ENCODE measurements at places on chromosomes 5 and 9.

DNA sequence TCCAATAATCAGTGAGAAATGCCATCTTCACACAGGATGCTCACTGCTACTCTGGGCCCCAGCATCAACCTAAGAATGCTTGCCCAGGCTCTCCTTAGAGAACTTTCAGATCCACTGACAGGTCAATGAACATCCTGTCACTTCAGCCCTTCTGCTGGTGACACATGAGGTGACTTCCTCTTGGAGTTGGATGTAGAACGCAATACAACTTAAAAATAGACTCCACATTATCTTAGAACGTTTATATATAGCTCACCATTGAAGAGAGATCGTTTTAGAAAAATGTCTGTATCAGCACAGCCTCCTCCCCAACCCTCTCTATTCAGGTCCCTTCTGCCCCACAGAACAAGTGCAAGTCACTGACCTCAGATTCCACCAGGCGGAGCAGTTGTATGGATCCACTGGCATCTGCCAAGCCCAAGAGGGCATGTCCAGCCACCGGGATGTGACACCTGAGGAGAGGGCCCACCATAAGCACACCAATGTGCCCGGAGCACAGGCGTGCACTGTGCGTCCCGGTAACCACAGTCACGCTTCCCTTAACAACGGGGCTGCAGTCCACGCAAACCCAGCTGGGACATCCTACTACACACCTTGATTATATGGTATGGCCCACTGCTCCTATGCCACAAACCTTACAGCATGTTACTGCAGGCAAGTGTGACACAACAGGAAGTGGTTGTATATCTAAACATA is 2.9 kb downstream of the DPH7 start:
- no peak for DNase-seq

GRCh38 chr5:94872526-94872925 is 254.1 kb downstream of the SLF1 start:
- DNase-seq: no peak

DNA sequence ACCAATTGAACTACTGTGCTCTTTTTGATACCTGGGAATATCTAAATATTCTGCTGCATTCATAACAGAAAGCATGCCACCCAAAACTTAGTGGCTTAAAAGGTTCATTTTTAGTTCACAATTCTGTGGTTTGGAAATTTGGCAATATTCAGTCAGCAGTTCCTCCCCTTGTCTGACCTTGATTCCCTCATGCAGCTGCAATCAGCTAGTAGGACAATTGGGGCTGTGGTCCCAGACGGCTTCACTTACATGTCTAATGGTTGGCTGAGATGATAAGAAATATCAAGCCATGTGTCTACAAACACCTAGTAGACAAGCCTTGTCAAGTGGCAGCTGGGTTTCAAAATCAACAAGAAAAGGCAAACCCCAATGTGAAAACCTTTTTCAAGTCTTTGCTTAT is 51.3 kb downstream of the ANXA1 start:
- no peak for DNase-seq

DNA sequence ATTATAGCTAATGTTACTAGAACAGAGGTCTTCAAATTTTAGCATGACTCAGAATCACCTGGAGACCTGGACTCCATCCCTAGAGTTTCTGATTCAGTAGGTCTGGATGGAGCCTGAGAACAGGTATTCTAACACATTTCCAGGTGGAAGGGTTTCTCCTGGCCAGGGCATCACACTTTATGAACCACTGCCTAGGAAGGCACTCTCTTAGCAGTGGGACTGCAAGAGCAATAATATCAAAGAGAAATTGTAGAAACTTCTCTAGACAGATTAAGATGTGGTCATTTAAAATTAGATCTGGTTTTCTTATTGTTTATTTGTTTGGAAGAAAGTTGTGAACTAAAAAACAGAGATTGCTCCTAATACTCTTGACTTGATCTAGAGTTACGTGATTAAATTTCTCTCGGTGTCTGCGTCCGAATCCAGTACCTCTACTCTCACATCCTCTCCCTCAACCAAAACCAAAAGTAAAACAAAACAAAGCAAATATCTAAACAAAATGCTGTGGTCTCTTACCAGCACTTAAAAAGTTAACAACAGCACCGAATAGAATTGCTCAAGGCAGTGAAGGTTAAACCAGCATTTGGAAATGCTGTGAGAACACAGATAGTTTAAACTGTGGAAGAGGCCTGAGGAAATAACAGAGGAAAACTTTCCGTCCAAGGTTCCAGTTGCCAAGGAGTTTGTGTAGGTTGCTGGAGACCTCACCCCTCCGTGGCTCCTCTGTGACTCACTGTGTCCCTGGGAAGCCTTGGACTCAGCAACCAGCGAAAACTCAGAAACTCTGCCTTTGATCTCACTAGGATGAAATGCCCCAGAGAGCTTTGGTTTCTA is 193.4 kb downstream of the ARRDC3 start:
- DNase-seq: no peak

GRCh38 chr9:88789785-88790184 is 201.5 kb upstream of the S1PR3 start:
- no peak for DNase-seq

DNA sequence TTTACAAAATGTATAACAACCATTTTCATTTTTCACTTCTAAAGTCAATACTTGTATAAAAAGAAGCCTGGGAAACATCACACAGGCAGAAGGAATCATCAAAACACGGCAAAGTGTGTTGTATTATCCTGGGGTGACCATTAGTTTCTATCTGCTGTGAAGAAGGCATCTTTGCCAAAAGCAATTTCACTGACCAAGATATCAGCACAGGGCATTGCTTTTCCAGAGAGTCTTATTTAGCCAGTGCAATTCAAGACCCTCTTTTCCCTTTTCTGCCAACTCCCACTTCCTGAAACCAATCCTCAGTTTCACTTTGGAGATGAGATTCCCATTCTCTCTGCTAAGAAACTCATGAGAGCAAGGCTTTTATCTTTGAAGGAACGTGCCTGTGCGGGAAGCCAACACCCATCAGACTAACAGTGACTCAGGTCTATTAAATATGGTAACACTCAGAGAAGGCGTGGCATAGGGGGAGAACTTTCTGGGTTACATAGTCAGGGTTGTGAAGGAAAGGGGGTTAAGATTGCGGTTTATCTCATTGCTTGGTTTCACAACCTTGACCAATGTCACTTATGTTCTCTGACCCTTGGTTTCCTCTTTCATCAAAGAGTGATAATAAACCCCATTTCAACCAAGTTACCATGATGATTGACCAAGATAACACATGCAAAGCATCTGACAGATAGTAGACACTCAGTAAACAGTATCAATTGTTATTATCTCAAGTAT is 666.9 kb upstream of the KLF4 start:
- DNase-seq: no peak

- DNase-seq: no peak
These were observed 19.6 kb downstream of the RFX3 start for GRCh38 chr9:3506164-3506563.

DNA sequence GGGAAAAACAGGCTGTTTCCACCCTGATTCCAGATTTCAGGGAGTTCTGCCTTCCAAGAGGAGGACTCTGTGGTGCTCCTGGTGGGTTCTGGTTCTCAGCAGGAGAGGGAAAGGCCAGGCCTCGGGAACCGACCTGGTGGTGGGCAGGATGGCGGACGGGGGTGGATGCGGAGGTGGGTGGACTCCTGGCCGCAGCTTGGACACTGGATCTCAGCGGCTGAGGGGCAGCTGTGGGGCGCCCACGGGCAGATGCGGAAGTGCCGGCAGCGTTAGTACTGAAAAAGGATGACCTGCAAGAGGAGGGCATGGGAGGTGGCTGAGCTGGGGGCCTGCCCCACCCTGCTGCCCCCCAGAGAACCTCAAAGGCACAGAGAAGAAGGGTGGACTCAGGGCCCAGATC is 24.3 kb downstream of the LHX6 start:
- DNase-seq: no peak

DNA sequence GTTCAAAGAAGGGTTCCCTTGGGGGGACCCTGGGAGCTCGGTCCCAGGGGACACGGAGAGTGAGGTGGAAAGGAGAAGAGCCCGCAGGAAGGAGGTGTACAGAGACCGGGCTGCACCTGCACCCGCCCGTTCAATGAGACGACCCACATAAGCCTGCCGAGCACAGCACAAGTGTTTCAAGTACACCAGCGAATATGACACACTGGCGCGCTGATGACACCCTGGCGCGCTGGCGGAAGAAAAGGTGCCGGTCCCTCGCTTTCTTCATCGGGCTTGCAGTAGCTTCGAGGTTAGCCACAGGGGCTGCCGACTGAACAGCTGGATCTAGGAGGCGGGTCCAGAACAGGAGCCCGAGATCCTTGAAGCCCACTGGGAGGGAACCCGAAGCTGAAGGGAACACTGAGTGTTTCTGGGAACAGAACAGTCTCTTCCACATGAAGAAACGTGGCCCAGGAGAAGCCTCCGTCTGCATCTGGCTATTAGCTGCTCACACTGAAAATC is 1.4 kb downstream of the TBC1D9B start:
- no peak for DNase-seq

DNA sequence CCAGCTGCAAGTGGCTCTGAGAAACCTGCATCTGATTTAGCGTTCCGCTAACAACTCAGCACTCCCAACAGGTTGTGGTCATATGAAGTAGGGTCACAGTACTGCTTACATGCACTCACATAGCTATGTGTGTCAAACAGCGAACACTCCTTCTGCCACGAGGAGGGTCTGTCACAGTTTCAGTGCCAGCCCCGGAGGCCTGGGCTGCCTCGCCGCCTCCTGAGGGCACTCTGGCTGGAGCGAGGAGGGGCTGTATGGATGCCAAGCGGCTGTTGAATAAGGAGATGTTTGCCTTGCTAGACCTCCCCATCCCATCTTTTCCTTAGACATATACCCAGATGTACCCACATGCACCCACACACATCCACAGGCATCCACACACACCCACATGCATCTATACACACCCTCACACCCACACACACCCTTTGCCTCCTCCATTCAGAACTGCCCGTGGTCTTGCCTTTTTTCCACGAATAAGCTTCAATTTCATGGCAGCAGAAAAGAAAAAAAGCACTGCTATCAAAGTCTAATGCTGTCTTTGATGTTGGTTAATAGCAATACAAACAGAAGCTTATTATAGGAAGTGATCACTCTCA is 95.7 kb downstream of the HSD17B3 start:
- DNase-seq: no peak

DNA sequence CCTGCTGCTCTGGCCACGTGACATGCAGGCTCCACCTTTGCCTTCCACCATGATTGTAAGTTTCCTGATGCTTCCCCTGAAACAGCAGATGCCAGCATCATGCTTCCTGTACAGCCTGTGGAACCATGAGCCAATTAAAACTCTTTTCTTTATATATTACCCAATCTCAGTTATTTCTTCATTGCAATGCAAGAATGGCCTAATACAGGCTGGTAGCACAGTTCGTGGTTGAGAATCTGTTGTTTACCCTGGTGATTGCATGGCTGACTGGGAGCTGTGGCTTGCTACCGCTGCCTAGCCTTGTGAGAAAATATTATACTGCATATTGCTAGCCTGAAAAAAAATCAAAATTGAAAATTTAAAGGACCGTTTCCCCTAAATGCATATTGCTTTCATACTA is 44.8 kb upstream of the PTPN3 start:
- DNase-seq: no peak

DNA sequence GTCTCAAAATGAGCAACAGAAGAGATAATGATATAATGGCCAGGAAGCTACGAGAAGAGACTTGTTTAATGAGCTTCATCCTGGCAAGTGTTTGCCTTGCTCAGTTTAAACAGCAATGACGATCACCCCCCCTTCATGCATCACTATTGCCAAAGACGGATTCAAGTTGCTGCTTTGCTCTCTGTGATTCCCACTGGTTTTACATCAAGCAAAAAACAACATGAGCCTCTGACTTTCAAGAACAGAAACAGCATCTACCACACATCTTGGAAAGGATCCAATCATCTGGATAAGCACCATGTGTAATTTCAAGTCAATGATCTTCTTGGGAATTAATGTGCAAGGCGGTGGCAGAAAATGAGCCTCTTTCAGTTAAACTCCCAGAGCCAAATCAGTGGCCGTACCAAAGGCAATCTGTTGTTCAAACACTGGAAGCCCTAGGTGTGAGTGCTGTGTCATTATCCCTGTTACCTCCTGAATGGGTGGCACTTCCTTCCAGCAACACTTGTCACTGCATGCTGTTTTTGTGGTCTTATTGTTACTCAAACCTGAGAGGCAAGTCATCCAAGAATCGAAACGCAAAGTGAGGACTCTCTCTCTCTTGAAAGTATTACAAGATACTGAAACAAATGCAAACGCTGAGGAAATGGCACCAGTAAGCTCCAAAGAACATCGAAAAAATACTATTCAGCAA is 72.8 kb downstream of the MED27 start:
- no peak for DNase-seq

DNA sequence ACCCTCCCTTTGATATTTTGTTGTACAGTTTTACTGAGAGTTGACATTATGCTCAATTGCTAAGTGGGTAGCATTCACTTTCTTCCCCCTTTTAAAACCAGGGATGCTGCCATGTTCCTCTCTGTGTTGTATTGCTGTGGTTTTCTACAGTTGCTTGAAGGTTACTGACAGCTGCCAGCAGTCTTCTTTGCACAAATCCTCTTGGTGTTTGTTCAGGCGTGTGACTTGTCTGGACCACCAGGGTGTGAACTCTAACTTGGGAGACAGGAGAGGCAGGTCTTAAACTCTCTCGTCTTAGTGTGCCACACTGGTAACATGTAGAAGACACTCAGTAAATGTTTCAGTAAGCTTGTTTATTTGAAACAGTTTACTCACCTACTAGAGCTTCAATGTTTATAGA is 25.1 kb downstream of the SLC44A1 start:
- no peak for DNase-seq

- no peak for DNase-seq
These were observed 453 bp downstream of the PTRH1 start for GRCh38 chr9:127714951-127715469.

DNA sequence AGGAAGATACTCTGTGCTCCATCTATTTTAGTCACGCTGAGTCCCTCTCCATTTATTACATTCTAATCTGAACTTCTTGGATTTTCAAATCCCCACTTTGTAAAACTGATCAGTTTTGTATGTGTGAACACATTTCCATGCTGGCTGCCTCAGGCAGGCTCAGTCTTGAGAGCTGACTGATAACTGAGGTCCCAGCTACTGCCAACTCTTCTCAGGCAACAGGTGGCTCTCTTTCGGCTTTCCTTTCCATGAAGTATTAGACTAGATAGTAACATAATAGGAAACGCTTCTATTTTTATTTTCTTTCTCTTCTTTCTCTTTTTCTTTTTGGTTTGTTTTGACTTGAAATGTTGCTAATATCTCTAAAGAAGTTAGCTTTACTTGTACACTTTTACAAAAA is 138.4 kb downstream of the TARS1 start:
- no peak for DNase-seq

DNA sequence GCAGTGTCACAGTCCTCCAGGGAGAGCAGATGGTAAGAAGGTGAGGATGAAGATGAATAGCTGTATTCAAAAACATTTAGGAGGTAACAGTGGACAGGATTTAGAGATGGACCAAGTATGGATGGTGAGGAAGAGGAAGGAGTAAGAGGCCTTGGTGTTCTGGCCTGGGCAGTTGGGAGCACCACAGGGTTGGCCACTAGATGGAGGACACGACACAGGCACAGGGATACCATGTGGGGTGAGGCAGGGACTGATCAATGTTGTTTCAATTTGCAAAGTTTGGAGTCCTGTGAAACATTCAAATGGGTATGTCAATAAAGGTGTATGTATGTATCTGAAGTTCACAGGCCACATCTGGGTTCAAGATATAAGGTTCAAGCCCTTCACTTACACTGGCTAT is 141.1 kb upstream of the RASEF start:
- DNase-seq: no peak

- DNase-seq: no peak
These were observed 706.4 kb downstream of the SEMA5A start for GRCh38 chr5:8839361-8840055.

- no peak for DNase-seq
These were observed 37.2 kb upstream of the GABRP start for GRCh38 chr5:170746075-170746960.

GRCh38 chr5:93034621-93035590 is 546.1 kb downstream of the NR2F1-AS1 start:
- DNase-seq: no peak
